ENCODE measurements at places on chromosomes 2 and 18.

DNA sequence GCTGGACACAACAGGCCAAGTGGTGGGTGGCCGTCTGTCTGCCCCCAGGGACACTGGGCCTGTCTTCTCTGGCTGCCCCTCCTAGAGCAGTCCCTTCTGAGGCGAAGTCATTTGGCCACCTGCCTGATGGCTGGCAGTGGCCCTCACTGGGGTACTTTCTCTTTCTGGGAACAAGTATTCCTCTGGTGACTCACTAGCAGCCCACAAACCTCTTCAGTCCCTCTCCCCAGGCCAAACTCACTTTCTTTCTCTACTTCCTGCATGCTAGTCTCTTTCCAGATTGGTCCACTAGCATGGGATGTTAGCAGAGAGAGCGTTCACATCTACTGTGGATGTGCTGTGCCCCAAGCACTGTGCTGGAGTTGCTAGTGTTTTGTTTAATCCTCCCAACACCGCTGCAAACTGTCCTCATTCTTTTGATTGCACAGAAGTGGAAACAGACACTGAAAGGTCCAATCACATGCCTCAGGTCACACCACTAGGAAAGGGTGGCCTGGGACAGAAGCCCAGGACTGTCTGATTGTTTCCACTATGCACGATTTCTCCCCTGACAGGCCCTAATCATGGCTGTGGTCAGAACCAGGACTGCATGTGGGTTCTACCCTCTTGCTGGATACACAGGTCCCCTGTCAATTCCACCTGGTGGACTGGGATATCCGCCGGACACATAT is 5.2 kb downstream of the DYSF start:
- no peak for DNase-seq

DNA sequence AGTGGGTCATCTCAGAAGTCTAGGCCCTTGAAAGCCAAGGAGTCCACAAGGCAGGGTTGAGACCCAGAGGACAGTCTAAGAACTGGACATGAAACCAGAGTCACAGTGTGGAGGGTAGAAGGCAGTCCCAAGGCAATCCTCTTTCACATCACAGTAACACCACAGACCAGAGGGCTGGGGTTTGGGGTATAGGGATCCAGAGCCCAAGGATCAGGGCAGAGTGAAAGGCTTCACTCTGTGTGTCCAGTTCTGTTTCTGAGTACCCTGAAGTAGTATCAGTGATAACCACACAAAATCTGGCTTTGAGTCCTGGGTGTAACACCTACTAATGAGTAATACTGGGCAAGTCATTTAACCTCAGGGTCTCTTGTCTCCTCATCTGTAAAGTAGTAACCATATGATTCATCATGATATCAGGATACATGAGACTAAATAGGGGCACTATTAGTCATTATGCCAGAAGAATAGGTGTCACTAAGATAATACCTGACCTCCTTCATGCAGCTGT is 91.0 kb downstream of the ICA1L start:
- no peak for DNase-seq

DNA sequence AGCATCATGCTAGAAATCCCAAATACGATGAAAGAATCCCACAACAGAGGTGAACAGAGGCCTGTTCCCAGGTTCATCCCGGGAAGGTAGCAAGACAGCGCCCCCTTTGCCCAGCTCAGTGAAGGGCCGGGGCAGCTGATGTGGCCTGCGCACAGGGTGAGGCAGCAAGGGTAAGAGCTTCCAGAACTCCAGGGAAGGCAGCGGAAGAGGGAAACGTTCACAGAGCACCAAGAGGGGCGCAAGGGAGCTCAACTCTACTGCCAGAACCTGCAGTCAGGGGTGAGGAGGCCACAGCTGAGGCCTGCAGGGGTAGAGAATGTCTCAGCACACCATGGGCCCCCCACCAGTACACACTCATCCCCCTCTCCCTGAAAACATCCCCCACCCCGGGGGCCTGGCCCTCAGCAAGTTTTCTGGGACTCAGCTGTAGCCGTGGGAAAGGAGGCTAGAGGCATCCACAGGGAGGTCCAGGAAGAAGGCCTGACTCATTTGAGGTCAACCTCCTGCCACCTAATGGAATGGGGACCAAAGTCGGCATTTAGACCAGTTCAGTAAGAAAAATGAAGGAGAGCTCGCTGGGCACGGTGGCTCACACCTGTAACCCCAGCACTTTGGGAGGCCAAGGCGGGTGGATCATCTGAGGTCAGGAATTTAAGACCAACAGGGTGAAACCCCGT is 95.6 kb upstream of the ASAP2 start:
- DNase-seq = no peak

GRCh38 chr2:128724547-128724946 is 405.9 kb upstream of the HS6ST1 start:
- no peak for DNase-seq

DNA sequence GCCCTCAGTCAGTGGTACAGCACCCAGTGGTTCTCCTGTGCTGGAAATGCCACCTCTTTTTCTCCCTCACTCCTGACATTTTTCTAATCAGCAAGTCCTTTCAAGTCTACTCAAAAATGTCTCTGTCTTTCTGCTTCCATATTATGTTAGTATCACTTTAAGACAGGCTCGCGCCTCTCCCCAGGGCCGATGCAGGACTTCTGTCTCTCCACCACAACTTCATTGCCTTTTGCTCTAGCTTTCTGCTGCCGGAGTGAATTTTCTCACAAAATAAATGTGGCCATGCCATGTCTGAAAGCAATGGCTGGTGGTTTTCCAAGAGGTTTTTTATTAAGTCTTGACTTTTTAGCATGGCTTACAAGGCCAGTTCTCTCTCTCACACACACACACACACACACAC is 73.6 kb downstream of the AOX1 start:
- no peak for DNase-seq

- no peak for DNase-seq
Measured at GRCh38 chr2:105368759-105369408, 30.0 kb downstream of the FHL2 start.

GRCh38 chr2:101752716-101753616 is 55.5 kb downstream of the MAP4K4 start:
- DNase-seq = no peak

- DNase-seq = no peak
Measured at GRCh38 chr2:204479557-204479956, 65.7 kb upstream of the PARD3B start.

DNA sequence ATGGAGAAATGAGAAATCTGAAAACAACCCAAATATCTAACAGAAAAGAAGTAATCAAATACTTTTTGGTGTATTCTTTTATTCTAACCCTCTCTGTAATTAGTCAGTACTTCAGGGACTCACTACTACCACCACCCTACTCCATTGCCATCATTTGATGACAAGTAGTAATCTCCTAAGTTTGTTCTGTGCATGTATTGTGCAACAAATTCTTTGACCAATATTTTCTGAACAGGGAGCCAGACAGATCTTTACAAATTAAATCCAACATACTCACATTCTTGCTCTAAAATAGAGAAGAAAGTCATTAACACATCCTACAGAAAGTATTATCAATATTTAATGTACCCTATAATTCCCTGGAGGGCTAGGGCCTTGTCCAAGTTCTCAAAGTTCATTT is 1416.4 kb downstream of the DSC3 start:
- no peak for DNase-seq

DNA sequence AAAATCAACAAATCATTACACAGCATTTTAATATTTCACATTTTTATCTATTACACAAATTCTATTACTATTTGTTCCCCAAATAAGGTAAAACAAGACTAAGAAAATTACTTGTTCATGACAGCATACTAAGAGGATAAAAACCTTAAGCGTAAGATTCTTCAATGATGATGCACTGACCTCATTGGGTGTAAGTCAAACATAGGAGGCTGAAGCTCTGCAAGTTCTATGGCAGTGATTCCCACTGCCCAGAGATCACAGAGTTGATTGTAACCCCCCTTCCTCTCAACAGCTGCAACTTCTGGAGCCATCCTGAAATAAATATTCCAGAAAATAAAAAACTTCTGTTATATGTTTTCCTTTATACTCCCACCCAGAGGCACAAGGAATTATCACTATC is 82.2 kb upstream of the CDKL4 start:
- no peak for DNase-seq

GRCh38 chr2:14123436-14124103 is 508.9 kb upstream of the LRATD1 start:
- no peak for DNase-seq

DNA sequence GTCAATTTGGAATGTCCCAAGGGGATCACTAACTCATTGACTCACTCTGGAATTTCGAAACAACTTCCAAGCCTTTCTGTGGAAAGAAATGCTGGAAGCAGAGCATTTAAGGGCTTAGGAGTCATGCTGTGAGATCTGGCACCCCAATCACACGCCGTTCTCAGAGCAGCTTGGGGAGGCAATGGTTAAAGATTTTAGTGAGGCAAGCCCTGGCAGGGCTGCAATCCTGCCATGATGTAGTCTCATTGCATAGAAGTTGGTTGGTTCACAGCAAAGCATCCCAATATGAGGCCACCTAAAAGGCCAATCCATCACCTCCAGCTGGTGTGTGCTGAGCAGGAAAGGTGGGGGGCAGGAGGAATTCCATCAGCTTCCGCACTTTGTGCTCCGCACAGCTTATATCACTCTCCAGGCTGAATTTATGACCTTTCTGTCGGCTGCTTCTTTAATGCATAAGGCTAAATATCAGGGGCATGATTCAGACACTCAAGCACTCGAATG is 1043.9 kb upstream of the POU3F3 start:
- no peak for DNase-seq

- DNase-seq = no peak
Measured at GRCh38 chr2:238801791-238802190, 46.1 kb upstream of the TWIST2 start.

DNA sequence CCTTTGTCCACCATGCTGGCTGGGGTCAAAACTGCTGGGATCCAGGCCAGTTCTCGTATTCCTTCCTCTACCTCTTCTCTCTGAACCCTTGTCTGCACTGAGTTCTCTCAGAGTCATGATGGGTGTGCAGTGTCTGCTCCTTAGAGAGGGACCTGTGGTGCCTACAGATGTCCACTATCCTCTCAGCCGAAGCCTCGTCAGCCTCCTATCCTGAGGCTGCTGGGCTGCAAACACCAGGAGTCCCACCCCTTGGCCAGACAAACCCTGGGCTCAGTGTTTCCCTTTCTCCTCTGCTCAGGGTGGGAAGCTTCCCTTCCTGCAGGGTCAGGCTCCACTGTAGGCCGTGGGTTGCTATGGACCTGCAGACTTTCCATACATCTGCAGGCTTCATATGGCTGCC is 2.3 kb downstream of the INPP5D start:
- DNase-seq = no peak

- DNase-seq = no peak
Measured at GRCh38 chr18:37434161-37434860, 131.3 kb downstream of the CELF4 start.

DNA sequence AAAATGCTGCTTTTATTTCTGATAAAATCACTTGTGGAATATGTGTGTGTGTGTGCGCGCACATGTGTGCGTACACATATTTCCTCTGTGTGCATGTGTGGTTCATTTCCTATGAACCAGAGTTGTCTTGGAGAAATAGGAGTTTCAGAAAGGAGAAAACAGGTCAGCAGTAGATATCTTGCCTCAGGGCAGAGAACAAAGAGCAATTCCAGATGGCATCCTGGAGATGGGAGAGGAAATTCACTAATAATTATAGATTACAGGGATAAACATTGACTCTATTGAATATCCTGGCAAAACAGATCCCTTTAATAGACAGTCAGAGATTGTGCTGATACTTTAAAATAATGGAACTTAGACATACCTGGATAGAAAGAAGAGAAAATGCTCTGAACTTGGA is 298.0 kb downstream of the TRIB2 start:
- DNase-seq = no peak

DNA sequence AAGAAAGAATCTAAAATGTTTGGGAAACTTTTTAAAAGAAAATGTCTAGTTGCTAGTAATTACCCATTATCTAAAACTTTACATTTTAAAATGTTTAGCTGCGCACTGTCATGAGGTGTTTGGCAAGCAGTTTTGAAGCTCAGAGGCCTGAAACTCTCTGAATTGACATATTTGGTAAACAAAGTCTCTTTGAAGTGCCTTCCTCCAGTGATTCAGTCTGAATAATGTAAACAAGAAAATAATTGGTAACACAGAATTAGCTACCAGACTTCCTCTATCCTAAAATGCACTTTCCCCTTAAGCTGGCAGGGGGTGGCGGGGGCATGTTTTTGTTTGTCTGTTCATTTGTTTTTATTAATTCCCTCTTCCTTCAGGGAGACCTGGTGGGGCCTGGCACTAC is 61.4 kb downstream of the WDR75 start:
- no peak for DNase-seq

DNA sequence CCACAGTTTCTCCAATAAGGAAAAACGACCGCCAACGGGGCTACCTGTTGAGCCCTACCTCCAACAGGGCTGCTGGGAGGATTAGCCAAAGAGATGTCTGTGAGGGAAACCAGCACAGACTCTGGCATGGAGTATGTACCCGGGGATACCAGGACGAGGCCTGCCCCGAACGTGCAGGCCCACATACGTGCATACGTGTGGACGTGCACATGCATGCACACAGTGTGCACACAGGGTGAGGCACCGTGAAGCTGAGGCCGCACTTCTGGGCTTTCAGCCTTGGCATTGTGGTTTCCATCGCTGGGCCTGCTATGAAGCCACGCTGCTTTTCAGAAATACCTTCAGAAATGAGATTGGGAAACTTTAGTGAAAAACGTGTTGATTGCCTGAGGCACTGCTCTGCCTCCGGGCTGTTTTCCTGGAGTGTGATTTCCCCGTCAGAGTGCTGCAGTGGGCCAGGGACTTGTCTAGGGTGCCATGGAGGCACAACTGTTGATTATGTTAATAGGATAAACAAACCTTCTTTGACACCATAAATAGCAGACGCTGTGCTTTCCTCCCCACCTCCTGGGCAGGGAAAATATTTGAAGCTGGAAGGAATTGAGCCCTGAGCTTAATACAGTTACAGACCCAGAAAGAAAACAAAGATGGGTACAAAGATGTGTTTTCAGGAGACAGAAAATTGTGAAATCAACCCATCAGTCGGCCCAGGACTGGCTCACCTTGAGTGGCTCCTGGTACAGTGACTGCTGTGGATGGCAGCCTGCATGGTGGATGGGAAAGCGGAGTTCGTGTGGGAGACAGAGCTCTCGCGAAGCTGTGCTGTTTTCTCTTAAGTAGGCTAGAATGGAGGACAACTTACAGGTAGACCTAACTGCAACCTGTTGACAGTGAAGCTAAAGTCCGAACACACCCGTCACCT is 182.3 kb downstream of the FAM210A start:
- no peak for DNase-seq

GRCh38 chr2:217943446-217944321 is 59.1 kb downstream of the TNS1 start:
- peak; percentile 93 for DNase-seq

DNA sequence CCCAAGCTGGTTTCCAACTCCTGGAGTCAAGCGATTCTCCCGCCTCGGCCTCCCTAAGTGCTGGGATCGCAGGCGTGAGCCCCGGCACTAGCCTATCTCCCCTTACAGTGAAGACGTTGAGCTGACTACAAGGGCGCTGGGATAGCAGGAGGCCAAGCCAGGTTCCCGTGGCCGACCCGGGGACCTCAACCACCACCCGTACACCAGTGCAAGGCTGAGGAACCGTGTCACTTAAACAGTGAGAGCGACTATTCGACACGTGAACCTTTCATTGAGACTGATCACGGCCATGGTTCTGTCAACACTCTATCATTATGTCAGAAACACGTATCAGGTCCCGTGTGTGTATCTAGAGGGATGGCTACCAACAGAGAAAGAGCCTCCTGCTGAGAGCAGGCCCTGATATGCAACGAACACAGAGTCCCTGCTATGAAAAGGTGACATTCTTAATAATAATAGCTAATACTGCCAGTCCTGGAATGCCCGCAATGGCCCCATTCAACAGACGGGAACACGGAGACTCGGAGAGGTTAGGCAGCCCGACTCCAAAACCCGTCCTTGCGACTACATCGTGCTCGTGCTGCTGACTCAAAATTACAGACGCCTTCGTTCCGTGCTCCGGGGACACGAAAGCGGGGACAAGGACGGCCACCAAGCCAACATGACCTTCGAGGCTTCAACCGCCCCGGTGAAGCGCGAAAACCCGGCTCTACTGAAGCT is 833 bp downstream of the AFG3L2 start:
- peak; percentile 39 for DNase-seq

Data from hepatocyte (in vitro differentiated cells).